ENCODE measurements at places on chromosomes 6 and 20.

- DNase-seq = no peak
Observed at GRCh38 chr6:62652692-62653328, 366.8 kb upstream of the KHDRBS2 start.

DNA sequence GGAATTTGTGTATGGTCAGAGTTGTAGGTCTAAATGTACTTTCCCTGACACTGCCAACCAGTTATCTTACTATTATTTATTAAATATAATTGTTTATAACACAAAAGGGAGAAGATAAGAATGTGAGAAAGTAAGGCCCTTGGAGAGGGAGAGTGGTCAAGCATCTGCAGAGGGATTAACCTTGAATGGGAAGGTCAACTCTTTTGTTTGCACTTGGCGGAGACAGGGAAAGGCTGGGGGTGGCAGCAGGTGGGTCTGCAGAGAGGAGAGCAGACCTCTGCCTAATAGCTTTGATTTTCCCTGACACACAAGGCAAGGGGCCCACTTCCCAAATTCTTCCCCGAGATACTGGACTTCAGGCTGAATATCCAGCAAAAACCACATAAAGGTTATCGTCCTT, 4.2 kb downstream of the LRP11 start:
- DNase-seq = no peak

GRCh38 chr6:149560736-149561135, 5.4 kb upstream of the GINM1 start:
- DNase-seq = no peak

GRCh38 chr20:58233881-58234528, 5.6 kb upstream of the ANKRD60 start:
- DNase-seq = no peak

DNA sequence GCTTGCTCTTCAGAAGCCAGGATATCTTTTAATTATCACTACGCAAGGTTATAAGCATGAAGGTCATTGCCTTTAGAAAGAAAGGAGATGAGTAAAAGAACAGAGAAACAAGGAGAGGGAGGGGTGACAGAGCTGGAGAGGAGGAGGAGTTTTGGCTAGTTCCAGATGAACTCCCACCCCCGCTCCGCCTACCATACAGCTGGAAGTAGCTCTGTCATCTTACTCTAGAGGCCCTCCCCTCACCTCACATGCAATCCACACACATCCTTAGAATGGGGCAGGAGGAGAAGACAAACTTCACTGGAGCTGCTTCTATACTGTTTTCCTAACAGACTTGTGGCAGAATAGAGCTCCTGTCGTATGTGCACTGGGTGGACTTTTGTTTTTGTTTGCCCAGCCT, 144.7 kb downstream of the SCML4 start:
- no peak for DNase-seq

- no peak for DNase-seq
Observed at GRCh38 chr6:127164036-127164435, 45.6 kb downstream of the RSPO3 start.

- DNase-seq = no peak
Observed at GRCh38 chr6:42417641-42418112, 34.0 kb downstream of the TRERF1 start.

GRCh38 chr6:34316431-34317171, 67.8 kb upstream of the SMIM29 start:
- DNase-seq = no peak

GRCh38 chr6:39797751-39798150, 5.6 kb downstream of the DAAM2 start:
- no peak for DNase-seq

DNA sequence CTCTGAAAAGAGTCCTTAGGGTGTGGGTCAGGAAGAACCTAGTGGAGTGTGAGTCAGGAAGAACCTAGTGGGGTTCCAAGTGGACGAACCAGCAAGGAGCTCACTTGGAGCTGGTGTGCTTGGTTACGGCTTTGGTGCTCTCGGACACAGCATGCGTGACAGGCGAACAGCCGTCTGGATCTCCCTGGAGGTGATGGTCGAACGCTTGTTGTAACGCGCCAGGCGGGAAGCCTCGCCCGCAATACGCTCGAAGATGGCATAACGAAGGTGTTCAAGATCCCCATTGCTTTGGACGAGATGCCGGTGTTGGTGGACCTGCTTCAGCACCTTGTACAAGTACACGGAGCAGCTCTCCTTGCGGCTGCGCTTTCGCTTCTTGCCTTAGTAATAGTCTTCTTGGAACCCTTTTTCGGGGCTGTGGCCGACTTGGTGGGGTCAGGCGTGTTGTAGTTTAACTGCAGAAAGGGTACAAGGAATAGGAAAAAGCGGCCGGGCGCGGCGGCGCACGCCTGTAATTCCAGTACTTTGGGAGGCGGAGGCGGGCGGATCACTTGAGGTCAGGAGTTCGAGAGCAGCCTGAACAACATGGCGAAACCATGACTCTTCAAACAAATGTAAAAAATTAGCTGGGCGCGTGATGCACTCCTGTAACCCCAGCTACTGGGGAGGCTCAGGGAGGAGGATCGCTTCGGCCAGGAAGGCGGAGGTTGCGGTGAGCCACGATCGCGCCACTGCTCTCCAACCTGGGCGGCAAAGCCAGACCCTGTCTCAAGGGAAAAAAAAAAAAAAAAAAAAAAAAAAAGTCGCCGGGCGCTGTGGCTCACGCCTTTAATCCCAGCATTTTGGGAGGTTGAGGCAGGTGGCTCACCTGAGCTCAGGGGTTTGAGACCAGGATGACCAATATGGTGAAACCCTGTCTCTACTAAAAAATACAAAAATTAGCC, 48.0 kb downstream of the OR2B2 start:
- no peak for DNase-seq

GRCh38 chr6:107730683-107731314, 93.3 kb downstream of the SCML4 start:
- no peak for DNase-seq

DNA sequence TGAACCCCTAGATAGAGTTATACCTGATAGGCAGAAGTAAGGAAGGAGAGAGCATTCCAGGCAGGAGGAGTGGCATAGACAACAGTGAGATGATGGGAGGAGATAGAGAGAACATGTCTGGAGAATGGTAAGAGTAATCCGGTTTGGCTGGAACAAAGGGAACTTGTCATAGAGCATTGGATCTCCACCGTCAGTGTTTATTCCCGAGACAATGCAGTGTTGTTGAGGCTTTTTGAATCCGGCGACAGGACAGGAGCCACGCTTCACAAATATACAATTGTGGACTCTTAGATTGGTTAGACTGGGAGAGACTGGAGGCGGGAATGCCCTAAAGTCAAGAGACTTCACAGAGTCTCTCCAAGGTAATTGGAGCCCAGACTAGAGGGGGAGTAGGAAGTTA, 119.8 kb downstream of the ANKS1A start:
- peak; percentile 94 for DNase-seq

DNA sequence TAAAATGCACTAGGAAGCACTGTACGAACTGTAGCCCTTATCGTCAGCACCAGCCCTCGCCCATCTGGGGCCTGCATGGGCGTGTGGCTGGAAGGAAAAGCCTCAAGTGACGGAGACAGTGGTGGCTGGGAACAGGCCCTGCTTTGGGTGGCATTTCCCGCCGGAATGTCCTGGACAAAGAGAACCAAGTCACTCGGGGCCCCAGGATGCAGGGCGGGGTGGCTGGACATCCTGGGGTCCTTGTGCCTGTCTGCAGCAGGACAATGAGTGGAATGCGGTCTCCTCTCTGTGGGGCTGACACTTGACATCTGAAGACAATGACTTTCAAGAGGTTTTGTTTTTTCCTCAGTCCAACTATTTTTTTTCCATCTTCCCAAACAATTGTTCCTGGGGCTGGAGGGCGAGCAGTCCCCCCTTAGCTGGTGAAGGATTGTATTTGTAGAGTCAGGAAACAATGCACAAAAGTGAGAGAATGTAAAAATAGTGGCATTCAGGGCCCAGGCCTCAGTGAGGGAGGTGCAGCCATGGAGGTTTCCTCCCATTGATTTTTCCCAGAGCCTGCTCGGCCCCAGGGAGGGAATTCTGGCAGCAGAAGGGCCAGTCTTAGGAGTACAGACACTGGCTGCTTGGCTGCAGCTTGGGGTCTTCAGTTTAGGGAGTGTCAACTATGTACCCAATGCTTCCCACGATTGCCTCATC, 64.4 kb downstream of the PREX1 start:
- DNase-seq = no peak

GRCh38 chr6:158567152-158567551, 7.3 kb downstream of the TMEM181 start:
- DNase-seq = no peak

DNA sequence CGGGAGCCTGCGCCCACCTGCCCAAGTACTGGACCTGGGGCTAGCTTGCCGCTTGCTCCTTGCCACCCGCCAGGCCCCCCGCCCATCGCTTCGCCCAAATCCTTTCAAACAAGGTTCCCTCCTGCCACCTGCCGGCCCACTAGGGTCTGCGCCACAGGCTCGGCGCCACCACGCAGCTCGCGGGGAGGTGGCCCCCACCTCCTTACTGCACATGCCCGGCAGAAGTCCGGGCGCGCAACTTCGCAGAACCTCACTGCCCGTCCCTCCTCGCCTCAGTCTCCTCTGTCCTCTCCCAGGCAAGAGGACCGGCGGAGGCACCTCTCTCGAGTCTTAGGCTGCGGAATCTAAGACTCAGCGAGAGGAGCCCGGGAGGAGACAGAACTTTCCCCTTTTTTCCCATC, 11.2 kb downstream of the GNAS-AS1 start:
- no peak for DNase-seq

DNA sequence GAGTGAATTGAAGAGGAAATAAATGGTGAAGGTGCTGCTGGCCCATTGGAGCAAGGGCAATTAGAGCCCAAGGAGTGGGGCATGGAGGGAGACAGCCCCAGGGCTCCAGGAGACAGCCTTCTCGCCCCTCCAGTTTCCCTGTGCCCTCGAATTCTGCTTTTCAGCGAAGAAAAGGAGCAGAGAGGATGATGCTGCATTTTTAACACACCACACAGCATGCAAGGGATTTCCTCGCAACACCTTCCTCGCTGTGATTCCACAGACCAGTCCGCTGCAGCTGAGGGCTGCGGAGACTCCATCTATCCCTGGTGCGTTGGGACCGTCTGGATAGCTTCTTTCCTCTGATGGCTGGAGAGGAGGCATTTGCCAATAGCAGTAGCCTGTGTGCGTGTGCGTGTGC, 41.7 kb downstream of the PTCHD4 start:
- DNase-seq = no peak

- DNase-seq = no peak
Observed at GRCh38 chr6:43996618-43997344, 130.5 kb downstream of the MRPL14 start.

DNA sequence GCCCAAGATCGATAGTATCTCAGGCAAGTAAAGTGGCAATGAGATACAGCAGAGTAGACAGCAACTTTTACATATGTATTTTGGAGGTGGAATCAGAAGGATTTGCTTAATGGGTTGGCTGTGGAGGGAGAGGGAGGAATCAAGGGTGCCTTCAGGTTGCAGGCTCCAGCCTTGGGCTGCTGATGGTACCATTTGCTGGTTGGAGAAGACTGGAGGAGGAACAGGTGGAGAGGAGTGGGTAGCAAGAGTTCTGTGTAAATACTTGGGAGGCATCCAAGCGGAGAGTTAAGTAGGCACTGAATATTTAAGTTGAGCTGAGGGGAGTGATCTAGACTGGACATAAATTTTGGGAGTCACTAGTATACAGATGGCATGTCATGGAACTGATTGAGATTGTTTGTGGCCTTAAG, 5.2 kb downstream of the BICRAL start:
- no peak for DNase-seq

DNA sequence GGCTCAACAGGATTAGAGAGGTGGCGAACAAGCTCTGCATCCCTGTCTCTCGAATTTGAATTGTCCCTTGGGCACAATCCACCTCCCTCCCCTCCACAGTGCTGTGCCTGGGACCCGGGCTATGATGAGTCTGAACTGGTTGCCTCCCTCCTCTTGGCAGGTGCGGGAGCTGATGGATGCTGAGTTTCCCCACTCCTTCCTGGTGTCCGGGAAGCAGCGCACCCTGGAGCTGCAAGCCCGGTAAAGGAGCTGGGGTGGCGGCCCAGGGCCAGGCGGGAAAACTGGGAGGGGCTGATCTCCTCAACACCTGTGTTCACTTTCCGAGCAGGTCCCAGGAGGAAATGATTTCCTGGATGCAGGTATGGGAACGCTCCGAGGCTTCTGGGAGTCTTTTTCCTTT, 14.9 kb downstream of the FGD2 start:
- DNase-seq = no peak

DNA sequence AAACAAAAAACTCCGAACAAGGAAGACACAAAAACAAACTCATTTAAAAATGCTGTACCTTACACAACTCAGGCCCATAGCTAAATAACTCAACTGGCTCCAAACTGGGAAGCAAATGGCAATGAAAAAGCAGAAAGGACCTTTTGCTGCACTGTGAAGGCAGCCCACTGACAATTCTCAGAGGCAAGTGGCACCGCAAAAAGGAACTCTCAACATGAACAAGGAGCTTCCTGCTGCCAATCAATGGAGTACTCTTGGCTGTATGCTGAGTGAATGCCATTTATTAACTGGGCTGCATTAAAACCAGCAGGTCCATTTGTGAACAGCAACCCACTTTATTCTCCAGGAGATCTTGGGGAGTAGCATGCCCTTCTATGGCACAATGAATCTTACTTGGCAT, 209.9 kb downstream of the PTPRK start:
- DNase-seq = no peak

GRCh38 chr6:28988536-28989311, 16.4 kb downstream of the ZNF311 start:
- DNase-seq = no peak

DNA sequence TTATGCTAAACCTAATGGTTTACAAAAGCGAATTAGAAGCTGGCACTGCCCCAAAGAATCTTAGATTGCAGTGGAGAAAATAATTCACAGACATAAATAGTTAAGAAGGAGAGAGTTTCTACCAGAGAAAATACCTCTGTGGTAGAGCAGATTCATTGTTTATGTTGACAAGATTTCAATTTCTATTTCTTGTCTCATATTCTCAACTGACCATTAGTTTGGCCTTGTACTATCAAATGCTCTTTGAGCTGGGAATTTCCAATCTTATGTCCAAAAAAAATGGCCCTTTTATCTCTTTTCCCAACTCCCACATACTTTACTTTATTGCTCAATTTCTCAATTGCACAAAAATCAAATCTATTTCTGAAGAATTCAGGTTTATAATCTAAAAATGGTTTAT, 804.1 kb upstream of the CITED2 start:
- DNase-seq = no peak

DNA sequence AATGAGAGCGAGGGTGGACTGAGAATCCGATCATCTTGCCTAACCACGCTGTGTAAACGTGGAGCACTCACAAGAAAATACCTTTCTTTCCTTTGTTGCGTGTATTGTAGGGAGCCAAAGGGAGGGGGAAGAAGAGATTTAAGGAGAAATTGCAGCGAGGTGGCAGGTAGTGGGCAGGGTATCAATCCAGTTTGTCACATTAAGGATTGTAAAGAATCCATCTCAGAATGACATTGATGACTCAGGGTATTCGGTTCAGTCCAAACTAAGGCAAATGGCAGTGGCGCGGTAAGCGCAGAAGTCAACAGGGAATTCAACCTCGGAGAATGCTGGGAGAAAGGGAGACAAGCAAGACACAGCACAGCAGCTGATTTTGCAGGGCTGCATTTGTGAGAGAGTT, 146.2 kb downstream of the ID4 start:
- no peak for DNase-seq

Measured in hippocampal formation (tissue), 2 donors.